ENCODE measurements at places on chromosomes 6 and 20. TPM values are rescaled to one million over a fixed set of nuclear protein-coding genes. Genes with fewer than 3 reads are reported as not detected.

The C4A gene
- 179 TPM for total RNA-seq

The DYNLT2 gene
- 1.5 TPM for total RNA-seq

The CABLES2 gene
- 5.2 TPM for total RNA-seq

The RNF144B gene
- 33.9 TPM for total RNA-seq

The PROKR2 gene
- total RNA-seq = not detected

The TNXB gene
- total RNA-seq = 30.1 TPM

The PRDM13 gene
- total RNA-seq = not detected

The LAMA5 gene
- total RNA-seq = 298 TPM

The ENPP4 gene
- total RNA-seq = 18.0 TPM

The BAG2 gene
- 19.9 TPM for total RNA-seq

The C4B gene
- 155 TPM for total RNA-seq

The RNF5 gene
- 93.1 TPM for total RNA-seq

The MCCD1 gene
- total RNA-seq = not detected

The C6orf15 gene
- total RNA-seq = not detected

The CTCFL gene
- total RNA-seq = 0.17 TPM

The CST2 gene
- total RNA-seq = not detected

The RIOK1 gene
- 12.9 TPM for total RNA-seq

The SOX12 gene
- total RNA-seq = 17.5 TPM

The ADAM33 gene
- total RNA-seq = 67.3 TPM

The CCN6 gene
- total RNA-seq = not detected

The BEND3 gene
- 5.7 TPM for total RNA-seq

The PTPN1 gene
- 24.0 TPM for total RNA-seq

The APOBEC2 gene
- total RNA-seq = not detected

The RIN2 gene
- total RNA-seq = 88.7 TPM

The PDYN gene
- total RNA-seq = not detected

The LCA5 gene
- total RNA-seq = 5.7 TPM

The CST4 gene
- total RNA-seq = 3.7 TPM

The PTK7 gene
- 30.0 TPM for total RNA-seq

The CENPQ gene
- total RNA-seq = 3.5 TPM

The BEND6 gene
- total RNA-seq = 0.95 TPM

The TFAP2D gene
- total RNA-seq = not detected

The ZNF831 gene
- 1.4 TPM for total RNA-seq

The GJA1 gene
- total RNA-seq = 109 TPM

The HRH3 gene
- total RNA-seq = not detected

The TAAR2 gene
- not detected for total RNA-seq

The SIRPB1 gene
- total RNA-seq = 16.3 TPM

The SNHG17 gene
- 15.1 TPM for total RNA-seq

The CLIC5 gene
- 27.6 TPM for total RNA-seq

The ME1 gene
- 30.2 TPM for total RNA-seq

The NFATC2 gene
- 11.4 TPM for total RNA-seq

The GGTLC1 gene
- 0.40 TPM for total RNA-seq

The C6orf58 gene
- not detected for total RNA-seq

The PCK1 gene
- 27.0 TPM for total RNA-seq

The SLC4A11 gene
- total RNA-seq = 4.8 TPM

The TCF15 gene
- 0.37 TPM for total RNA-seq

The CCDC170 gene
- 0.69 TPM for total RNA-seq

The VSX1 gene
- not detected for total RNA-seq

The RBPJL gene
- total RNA-seq = 0.26 TPM

The HAO1 gene
- 2.7 TPM for total RNA-seq

The PPIL6 gene
- 2.6 TPM for total RNA-seq

The SLC24A3 gene
- 19.9 TPM for total RNA-seq

The LMBRD1 gene
- total RNA-seq = 106 TPM

The SRMS gene
- total RNA-seq = not detected

The PRKN gene
- total RNA-seq = 9.3 TPM

Measured in mucosa of gallbladder (tissue), 1 donor.